ENCODE measurements at places on chromosomes 2 and 18. TPM values are rescaled to one million over a fixed set of nuclear protein-coding genes. Genes with fewer than 3 reads are reported as not detected.

The SPATA3 gene
- total RNA-seq: not detected

The SCYGR4 gene
- not detected for total RNA-seq

The EMILIN2 gene
- total RNA-seq: 6.2 TPM

The PAIP2B gene
- 0.27 TPM for total RNA-seq

The ERBB4 gene
- total RNA-seq: under 0.01 TPM

The ECEL1 gene
- total RNA-seq: not detected

The FLACC1 gene
- total RNA-seq: not detected

The STAM2 gene
- total RNA-seq: 20.3 TPM

The ASB18 gene
- total RNA-seq: not detected

Data from mammary microvascular endothelial cell (primary cell).